LoVo (cell line): ENCODE measurements at places on chromosomes 1 and 21.

GRCh38 chr1:151918819-151919610 lies 9.7 kb upstream of the THEM4 start:
- no peak for DNase-seq

- DNase-seq = no peak
Measured at GRCh38 chr1:37755951-37756560, 8.9 kb downstream of the EPHA10 start.

- DNase-seq = no peak
Measured at GRCh38 chr1:14778898-14779865, 180.7 kb downstream of the KAZN start.

DNA sequence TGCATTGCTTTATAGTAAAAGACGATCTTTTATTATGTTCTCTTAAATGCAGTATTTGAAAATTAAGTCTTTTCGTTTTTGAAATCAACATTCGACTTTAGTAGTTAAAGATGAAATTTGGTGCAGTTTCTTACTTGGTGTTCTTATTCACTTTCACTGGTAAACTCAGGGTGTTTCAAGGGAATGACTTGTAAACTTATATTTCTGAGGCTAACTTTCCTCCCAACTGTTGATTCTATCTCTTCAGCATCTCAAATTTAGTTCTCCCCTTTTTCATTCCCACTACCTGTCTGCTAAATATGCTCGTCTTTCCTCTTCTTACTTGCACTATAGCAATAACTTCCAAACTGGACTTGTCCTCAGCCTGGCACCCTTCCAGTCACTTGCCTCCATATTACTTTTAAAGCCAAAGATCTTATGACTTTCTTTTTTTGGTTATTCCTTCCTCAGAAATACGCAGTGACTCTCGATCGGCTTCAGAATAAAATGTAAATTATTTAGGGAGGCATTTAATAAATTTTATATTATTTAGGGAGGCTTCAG lies 988 bp downstream of the SLC35A3 start:
- DNase-seq = peak; percentile 23

GRCh38 chr1:214331827-214332423 lies 51.0 kb downstream of the SMYD2 start:
- peak; percentile 39 for DNase-seq

DNA sequence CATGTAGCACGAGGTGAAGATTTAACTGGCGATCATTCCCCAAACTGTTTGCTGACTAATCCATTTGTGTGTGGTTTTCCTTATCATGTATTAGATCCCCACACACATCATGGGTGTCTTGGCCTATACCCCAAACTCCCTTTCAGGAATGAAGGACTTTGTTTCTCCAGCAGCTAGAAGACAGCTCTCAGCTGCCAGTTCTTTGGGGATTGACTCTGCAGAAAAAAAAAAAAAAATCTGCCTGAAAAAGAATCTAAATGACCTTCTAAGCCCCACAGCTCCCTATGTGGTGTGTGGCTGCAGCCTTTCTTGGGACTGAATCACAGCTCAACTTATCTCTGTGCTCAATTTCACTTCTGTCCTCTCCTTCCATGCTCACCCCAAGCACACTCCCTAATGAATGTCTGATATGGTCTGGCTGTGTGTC lies 256.3 kb upstream of the DUSP10 start:
- no peak for DNase-seq

DNA sequence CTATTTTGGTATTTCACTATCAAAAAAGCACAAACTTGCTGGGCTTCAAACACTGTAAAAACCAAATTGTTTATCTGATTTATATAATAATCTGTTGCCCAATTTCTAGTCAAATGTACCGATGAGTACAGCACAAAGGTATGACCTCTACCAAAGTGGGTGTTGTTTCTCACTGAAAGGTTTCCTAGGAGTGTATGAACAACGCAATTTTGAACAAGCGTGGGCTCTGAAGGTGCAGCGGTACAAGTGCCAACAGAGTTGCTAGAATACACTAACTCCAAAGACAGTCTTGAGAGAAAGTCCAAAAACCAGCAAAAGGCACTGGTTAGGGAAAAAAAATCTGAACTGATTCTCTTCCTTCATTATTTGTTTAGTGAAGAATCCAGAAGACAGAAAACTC lies 130.4 kb downstream of the ATP1B1 start:
- no peak for DNase-seq

GRCh38 chr1:55781944-55782482 lies 566.8 kb upstream of the USP24 start:
- DNase-seq = peak; percentile 70

DNA sequence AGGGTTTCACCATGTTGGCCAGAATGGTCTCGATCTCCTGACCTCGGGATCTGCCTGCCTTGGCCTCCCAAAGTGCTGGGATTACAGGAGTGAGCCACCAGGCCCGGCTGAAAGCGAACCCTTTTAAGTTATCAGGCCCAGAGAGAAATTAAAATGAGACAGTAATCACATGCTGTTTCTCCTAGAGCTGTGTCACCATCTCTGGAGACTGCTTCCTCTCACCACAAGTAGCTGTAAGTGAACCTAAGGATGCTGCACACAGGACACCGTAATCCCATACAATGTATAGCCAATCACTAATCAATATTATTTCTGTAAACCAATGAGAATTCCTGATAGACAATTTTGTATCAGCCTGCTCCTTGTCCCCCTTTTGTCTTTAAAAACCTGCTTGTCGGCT lies 5.7 kb upstream of the CSTB start:
- no peak for DNase-seq

- no peak for DNase-seq
Measured at GRCh38 chr1:172630868-172631267, 28.0 kb upstream of the FASLG start.

- no peak for DNase-seq
Measured at GRCh38 chr1:203289281-203289981, 15.9 kb upstream of the BTG2 start.

DNA sequence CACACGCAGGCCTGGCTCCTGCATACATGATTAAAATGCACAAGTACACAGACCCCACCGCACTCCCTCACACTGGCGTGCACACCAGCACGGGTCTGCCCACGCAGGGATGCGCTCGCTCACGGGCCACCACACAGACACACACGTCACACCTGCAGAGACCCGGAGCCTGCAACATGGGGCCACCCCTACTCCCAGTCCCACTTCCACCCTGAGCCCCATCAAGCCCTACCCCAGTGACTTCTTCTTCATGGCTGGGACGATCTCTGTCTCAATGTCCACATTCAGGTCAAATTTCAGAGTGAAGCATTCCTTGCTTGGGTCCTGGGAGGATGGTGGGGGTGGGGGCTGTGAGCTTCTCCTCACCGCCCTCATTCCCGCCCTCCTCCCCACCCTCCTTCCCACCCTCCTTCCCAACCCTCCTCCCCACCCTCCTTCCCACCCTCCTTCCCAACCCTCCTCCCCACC lies 8.9 kb upstream of the TNFRSF25 start:
- DNase-seq = no peak

- no peak for DNase-seq
Measured at GRCh38 chr1:228321435-228321834, 85.2 kb downstream of the TRIM11 start.

- no peak for DNase-seq
Measured at GRCh38 chr1:155004352-155005075, 1.9 kb downstream of the ZBTB7B start.

DNA sequence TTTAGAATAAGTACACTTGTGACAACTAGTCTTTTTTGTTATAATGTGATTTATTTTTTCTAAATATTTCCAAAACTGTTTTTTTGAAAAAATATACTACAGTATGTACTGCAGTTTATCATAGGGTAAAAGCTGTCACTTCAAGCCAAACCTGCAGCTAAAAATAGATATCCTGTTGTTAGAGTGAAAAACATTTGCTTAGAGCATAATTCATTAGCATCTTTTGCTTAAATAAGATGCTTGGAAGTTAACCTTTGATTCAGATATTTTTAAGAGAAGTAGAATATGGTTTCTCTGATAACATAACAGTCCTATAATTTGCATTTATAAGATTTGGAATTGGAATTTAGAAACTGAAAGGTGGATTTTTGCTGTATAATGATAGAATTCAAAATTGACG lies 21.5 kb downstream of the PRKACB start:
- DNase-seq = no peak

GRCh38 chr1:107264561-107264960 lies 123.7 kb downstream of the NTNG1 start:
- no peak for DNase-seq

GRCh38 chr21:39441502-39442475 lies 3.8 kb downstream of the LCA5L start:
- DNase-seq = peak; percentile 41

DNA sequence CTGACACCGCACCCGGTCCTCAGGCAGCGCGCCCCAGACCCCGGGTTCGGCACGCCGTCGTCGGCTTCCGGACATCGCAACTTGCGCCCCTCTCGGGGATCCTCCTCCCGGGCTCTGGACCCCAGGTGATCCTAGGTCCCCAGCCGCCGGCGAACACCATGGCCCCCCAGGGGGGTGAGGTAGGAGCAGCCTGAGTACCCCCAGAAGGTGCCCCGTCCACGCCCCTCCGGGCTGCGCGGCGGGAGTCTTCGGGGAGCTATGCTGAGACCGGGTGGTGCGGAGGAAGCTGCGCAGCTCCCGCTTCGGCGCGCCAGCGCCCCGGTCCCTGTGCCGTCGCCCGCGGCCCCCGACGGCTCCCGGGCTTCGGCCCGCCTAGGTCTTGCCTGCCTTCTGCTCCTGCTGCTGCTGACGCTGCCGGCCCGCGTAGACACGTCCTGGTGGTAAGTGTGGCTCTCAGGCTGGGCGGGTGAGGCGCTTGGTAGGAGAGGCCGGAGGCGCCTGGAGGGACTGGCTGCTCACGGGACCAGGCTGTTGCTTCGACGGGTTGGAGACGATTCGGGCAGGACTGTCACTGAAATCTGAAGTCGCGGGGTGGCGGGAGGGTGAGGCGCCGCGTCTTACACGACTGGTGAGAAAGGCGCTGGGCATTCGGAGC lies 367 bp downstream of the WNT2B start:
- no peak for DNase-seq

DNA sequence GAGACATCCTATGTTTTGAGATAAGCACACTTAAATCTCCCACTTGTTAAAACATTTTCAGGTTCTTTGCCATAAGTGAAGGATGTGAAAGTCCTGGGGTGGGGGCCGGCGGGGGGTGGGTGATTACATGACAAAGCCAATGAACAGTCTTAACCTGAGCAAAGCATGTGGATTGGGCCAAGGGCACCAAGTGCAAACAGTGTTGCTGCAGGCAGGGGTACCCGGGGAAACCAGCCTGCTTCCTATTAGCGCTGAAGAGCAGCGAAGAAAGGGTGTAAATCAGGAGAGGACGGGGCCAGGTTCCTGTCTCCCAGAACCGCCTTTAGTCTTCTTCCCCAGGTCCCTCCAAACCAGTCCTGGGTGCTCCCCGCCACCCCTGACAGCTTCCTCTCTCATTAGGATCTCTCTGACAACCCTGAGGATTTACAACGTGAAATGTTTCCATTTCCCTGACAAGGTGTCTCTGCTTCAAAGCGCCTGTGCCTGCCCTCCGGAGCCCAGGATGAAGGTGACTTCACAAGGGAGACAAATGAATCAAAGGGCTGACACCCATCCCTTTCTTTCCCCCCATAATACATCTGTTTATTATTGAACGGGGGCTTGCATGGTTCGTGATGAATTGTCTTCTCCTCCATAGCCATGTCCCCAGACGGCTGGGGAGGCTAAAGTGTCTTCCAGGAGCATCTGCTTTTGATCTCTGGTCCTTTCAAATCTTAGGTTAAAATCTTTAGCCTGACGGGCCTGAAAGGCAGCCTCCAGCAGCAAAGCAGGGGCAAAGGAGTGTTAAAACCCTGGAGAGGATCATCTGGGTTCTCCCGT lies 109.5 kb downstream of the TRABD2B start:
- DNase-seq = no peak

GRCh38 chr1:173300061-173301044 lies 93.2 kb upstream of the TNFSF4 start:
- no peak for DNase-seq

GRCh38 chr1:173733912-173734311 lies 19.1 kb downstream of the KLHL20 start:
- DNase-seq = no peak

DNA sequence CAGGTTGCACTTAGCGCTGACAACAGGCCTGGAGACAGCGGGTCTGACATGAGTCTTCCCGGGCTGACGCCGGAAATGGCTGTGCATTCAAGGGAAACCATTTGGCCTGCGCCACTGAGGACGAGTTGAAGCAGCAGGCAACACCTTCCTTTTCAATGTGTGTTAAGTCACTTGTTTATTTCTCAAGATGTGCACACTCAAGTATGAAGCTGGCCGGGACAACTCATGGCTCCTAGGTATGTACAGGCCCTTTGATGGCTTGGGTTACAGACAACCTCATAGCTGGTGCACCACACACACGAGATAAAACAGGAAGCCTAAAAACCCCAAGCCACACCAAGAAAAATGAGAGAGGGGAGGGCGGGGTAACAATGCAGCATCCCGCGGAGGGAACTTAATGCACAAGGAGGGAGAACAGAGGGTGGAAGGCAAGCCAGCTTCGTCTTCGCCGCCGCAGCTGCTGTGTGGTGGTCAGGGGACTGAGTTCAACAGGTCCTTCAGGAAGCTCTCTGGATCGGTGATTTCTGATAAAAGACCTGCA lies 118.0 kb upstream of the IFFO2 start:
- DNase-seq = no peak

DNA sequence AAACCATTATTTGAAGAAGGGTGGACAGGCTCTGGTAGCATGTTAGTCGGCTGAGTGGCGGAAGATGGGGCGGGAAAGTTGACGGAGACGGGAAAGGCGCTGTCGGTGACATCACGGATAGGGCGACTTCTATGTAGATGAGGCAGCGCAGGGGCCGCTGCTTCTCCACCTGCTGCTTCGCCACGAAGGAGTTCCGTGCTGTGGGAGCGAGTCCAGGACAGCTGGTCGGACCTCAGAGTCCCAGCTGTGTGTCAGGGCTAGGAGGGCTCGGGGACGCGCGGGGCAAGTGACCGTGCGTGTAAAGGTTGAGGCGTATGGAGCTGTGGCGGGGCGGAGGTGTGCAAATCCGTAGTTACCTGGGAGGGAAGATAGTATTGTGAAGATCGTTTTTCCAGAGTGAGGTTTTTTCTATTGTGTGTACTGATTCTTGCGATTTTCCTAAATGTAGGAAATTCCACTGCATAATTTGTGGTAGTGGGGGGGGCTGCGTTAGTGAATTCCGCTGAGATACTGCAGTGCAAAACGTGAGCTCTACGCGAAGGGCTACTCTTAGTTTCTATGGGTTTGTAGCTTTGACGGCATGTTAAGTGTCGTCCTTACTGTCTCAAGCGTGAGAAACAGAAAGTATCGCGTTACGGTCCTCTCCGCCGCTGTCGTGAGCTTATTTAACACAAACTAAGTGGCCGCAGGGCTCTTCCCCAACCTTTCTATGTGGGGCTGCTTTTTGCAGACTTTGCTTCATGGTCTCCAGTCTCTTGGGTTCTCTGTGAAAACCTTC lies 111.2 kb upstream of the NBPF11 start:
- peak; percentile 86 for DNase-seq

GRCh38 chr1:60065199-60065598 lies 8.4 kb downstream of the C1orf87 start:
- no peak for DNase-seq
